GM20000 (cell line): ENCODE measurements at places on chromosomes 7 and 10.

DNA sequence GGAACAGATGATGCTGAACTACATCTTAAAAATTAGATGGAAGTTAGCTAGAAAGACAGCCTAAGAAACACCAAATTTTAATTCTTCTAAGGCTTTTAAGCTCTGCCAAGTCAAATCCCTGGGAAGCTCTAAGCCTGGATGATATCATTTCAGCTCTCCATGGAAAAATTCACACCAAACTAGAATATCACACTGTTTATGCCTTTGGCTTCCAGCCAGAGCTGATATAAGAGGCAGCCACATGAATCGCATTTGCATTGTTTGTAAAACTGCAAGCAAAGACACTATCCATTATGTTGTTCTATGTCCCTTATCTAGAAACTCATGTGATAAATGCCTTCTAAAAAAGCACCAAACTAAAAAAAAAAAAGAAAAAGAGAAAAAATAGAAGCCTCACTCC lies 430.4 kb downstream of the GRID1 start:
- no peak for DNase-seq

- DNase-seq = no peak
Observed at GRCh38 chr10:75245354-75246250, 9.8 kb upstream of the COMTD1 start.

GRCh38 chr10:117137031-117137910 lies 799 bp downstream of the VAX1 start:
- peak; percentile 46 for DNase-seq

DNA sequence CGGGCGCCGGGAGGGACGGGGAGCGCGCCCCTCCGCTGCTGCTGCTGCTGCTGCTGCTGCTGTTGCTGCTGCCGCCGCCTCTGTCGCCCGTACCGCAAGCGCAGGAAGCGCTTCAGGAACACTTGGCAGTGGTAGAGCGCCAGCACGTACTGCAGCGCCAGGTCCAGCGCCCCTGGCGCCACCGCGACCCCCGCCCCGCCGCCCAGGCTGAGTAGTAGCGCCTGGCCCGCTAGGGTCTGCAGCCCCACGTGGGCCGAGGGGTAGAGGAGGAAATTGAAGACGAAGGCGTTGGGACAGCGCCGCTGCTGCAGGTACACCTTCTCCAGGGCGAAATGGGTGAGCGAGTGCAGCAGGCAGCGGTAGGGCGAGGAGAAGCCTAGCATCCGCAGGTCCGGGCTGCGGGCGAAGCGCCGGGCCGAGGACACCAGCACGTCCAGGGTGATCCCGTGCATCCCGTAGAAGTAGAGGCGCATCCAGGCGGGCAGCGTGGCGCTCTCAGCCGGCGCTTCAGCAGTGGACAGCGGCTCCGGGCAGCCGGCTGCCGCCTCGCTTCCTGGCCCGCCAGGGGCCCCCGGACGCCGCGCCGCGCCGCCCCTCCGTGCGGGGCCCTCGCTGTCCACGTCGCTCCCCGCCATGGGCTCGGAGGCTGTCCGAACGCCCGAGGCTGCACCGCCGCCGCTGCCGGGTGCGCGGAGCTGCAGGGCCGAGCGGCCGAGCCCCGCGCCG lies at the start of gene TMEM229A:
TSS of gene TMEM229A (minus strand) at position 699 of the 726 bp plus-strand sequence. CDS start at position 635, 64 bp downstream.
- peak; percentile 50 for DNase-seq

- no peak for DNase-seq
Observed at GRCh38 chr10:35377050-35377728, 40.9 kb downstream of the CCNY start.

- peak; percentile 36 for DNase-seq
Observed at GRCh38 chr7:101733713-101734475, 83.5 kb upstream of the CUX1 start.

DNA sequence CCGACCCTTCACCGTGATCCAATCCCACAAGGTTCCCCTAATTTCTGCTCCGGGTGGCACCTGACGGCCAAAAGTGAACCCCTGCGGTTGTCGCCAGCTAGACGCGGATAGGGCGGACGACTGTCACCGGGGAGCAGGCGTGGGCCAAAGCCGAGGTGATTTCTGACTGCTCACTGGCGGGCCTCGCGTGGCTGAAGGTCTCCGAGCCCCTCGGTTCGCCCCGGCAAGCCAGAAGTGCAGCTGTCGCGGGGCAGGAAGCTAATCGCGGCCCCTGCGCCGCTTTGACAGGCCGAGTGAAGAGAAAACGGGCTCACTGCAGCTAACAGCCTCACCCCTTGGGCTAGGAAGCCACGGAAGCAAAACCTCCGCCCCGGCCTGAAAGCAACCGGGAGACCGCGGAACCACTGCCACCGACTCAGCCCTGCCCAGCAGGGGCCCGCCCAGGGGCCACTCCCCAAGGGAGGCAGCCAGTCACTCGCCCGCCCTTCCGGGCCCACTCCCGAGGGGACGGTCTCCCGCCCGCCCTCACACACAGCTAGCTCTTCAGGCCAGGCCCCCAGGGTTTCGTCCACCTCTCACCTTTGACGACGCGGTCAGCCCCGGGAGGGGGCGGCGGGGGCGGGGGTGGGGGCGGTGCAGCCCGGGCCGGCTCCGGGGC lies 469 bp downstream of the PPP3CB start:
- peak; percentile 94 for DNase-seq

GRCh38 chr10:71627230-71627939 lies 92.2 kb downstream of the C10orf105 start:
- no peak for DNase-seq

DNA sequence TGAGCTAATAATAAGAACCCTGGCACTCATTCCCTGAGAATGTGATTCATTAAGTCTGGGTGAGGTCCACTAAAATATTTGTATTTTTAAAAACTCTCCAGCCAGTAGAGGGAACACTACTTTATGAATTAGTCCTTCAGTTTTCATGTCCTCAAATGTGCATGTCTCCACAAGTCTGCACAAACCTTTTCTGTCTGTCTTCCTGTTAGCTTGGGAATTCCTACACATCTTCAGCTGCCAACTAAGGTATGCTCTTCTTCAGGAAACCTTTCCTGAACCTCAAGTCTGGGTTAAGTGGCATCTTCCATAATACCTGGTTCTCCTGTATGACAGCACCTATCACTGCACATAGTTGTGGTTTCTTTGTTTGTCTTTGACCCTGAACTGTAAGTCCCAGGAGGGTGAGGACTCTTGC lies 119.6 kb upstream of the MKX start:
- no peak for DNase-seq

DNA sequence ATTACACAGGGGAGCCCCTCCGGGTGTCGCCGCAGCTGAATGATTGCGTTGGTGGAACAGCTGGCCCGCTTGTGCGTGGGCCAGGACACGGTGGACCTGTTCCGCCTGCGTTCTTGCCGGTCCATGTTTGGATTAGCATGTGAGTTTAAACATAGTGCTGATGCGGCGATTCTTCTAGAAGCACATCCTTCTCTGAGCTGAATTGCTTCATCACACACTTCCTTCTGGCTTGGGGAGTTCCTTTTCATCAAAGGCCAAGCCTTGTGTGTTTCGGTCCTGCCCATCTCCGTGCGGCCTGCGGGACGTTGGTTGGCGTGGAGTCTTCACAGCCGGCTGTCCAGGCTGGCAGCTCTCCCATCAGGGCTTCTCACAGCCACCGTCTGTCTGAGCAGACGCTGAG lies 45.5 kb upstream of the SLC29A4 start:
- DNase-seq = no peak

DNA sequence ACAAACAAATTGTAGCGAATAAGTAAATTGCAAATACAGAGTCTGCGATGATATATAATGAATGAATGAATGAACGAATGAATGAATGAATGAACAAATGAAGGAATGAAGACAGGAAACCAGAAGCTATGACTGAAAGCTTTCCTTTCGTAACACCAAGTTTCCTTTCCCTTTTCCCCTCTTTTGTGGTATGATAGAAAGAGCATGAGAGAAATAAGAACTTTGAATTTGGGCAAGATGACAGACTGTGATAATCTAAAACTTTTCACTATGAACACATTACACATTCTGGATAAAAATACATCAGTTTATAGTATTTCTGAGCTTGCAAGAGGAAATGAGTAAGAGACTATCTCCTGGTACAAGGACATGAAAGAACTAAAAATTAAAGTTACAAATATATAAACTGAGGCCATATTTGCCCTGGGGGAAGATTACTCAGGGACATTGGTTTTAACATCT lies 8.4 kb upstream of the UCN3 start:
- DNase-seq = no peak

GRCh38 chr7:148537435-148537834 lies 53.1 kb upstream of the C7orf33 start:
- peak; percentile 33 for DNase-seq

DNA sequence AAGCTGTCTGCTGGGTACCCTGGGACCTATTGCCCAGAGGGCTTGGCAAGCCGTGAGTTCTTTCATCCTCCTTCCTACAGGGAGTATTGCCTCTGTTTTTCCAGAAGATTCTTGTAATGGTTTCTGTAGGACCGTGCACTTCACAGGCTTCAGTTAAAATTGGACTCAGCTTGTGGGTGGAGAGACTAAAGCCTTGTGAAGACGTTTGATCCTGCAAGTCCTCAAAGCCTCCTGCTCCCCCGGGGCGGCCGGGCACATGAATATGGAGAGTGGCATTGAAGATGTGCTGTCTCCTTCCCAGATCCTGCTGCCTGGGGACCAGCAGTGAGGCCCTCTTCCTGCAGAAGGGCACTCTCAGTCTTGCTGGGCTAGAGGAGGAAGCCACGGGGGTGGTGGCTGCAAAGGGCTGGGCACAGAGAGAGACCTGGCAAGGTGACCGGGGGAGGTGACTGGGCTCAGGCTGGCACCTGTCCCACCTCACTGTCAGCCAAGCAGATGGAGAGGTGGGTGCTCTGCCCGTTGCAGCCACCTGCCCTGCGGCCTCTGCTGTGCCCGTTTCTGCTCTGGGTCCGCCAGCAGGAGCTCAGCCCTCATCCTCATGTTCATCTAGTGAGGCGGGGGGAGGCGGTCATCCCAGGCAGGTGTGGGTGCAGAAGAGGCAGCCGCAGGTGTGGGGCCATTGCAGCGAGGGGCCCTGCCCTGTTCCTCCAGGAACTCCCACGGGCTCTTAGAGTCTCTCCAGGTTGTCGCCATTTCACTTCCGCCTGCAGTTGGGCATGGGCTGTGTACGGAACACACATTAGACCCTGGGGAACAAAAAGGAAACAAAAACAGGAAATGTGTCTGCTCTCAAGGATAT lies 55.7 kb downstream of the TMEM209 start:
- peak; percentile 49 for DNase-seq

- DNase-seq = no peak
Observed at GRCh38 chr10:35359056-35359455, 22.7 kb downstream of the CCNY start.

- no peak for DNase-seq
Observed at GRCh38 chr7:37409461-37409860, 39.2 kb downstream of the ELMO1 start.

- DNase-seq = no peak
Observed at GRCh38 chr10:53489335-53490182, 717.0 kb upstream of the MBL2 start.

- DNase-seq = peak; percentile 73
Observed at GRCh38 chr10:93482145-93482834, at the start of gene MYOF. MYOF (minus strand) TSS chr10:93482334; CDS start chr10:93482194, 140 bp downstream.

DNA sequence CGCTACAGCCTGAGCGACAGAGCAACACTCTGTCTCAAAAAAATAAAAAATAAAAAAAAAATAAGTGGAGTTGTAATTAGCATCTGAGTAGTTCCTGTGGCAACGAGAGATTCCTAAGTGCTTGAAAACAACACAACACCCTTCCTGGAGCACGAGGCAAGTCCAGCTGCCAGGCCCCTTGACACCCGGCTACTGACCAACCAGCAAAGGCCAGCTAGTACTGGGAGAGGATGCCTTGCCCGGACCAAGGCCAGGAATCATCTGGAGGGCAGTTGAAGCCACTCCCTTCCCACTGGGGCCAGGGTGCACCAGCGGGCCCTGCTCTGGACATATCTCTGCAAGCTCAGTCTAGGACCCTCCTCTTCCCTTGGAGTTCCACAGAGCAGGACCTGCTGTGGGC lies 536 bp downstream of the C10orf105 start:
- DNase-seq = no peak

- DNase-seq = no peak
Observed at GRCh38 chr7:155731380-155731779, 80.9 kb downstream of the SHH start.

DNA sequence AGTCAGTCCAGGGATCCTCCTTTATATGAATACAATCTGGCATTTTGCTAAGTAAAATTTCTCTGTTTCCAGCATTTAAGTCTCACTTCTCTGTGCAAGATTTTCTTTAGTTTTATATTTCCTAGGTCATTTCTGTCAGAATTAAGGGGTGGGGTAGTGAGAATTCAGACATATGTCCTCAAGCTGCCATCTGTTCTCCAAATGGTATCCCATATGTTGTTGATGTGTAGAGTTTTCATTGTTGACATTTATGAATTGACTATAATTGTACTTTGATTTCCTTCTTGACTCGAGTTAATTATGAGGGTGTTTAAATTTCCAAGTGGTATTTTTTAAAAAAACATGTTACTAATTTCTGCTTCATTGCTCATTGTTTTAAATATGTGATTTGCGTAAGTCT lies 148.8 kb downstream of the NPSR1 start:
- DNase-seq = no peak

GRCh38 chr10:128416231-128416630 lies 290.0 kb upstream of the MKI67 start:
- no peak for DNase-seq

DNA sequence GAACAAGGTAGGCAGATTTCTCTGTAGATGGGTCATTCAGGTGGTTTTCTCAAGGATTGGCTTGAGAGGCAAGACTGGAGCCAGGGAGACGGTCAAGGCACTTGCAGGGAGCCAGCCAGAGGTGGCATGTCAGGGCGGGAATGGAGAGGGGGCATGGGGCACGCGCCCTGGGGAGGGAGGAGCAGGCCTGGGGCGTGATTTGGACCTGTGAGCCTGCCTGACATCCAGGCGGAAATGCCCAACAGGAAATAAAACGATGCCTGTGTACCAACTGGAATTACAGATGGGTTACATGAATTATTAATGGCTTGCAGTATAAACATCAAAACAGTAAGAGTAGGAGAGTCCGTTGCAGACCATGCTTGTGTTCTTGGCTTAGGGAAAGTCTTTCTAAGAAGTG lies 8.6 kb upstream of the SUN1 start:
- no peak for DNase-seq

DNA sequence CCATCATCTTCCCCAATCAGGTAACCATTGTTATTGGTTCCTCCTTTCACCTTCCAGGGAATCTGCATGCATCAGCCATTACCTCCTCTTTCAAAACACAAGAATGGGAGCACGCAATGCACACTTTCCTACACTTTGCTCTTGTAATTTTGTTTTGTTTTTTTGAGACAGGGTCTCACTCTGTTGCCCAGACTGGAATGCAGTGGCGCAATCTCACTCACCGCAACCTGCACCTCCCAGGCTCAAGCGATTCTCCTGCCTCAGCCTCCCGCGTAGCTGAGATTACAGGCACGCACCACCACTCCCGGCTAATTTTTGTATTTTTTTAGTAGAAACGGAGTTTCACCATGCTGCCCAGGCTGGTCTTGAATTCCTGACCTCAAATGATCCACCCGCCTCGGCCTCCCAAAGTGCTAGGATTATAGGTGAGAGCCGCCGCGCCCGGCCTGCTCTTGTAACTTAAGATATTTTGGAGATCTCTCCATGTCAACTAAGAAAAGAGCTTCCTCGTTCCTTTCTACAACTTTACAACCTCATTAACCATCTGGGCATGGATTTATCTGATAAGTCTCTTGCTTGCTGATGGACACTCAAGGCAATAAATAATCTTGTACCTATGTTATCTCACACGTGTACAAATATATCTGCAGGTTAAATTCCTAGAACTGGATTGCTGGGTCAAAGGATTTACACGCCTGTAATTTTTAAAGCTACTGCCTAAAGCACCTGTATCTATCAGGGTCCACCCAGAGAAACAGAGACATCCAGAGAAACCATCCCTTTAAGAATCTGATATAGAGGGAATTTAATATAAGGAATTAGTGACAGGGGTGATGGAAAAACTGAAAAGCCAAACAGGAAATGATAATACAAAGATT lies 4.2 kb downstream of the CYTH3 start:
- DNase-seq = no peak

GRCh38 chr10:98474628-98475027 lies 27.9 kb upstream of the HPS1 start:
- peak; percentile 41 for DNase-seq
